WERI-Rb-1 (cell line): ENCODE measurements at places on chromosomes 16 and 17.
A peak's percentile ranks its signal among the peaks of the same experiment; 100 is the strongest.

GRCh38 chr16:69277413-69277812 is 33.7 kb upstream of the VPS4A start:
- DNase-seq, result no peak

- DNase-seq, result no peak
Measured at GRCh38 chr17:81258292-81258691, 19.2 kb downstream of the NDUFAF8 start.

DNA sequence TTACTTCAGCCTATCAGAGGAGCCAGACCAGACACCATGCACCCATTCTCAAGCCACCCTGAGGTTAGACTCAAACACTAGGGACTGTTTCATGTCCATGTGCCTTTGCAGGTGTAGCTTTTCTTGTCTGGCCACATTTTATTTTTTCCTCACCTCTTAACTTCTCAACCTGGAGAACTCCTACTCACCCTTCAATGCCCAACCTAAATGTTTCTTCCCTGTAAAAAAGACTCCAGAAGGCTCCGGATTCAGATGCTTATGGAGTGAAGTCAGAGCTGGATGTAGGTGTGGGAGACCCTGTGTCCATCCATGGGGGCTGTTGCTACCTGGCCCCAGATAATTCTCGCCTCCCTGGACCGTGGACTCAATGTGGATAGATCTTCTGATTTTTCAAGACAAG is 44.0 kb upstream of the NLRP1 start:
- no peak for DNase-seq

- no peak for DNase-seq
Measured at GRCh38 chr17:77393274-77393600, 252.5 kb downstream of the SEC14L1 start.

- peak; percentile 75 for DNase-seq
Measured at GRCh38 chr17:3888343-3889171, 4.3 kb downstream of the CAMKK1 start.

- no peak for DNase-seq
Measured at GRCh38 chr17:68562736-68563135, 38.4 kb downstream of the FAM20A start.

- DNase-seq, result no peak
Measured at GRCh38 chr17:55004484-55004883, 35.9 kb downstream of the STXBP4 start.

DNA sequence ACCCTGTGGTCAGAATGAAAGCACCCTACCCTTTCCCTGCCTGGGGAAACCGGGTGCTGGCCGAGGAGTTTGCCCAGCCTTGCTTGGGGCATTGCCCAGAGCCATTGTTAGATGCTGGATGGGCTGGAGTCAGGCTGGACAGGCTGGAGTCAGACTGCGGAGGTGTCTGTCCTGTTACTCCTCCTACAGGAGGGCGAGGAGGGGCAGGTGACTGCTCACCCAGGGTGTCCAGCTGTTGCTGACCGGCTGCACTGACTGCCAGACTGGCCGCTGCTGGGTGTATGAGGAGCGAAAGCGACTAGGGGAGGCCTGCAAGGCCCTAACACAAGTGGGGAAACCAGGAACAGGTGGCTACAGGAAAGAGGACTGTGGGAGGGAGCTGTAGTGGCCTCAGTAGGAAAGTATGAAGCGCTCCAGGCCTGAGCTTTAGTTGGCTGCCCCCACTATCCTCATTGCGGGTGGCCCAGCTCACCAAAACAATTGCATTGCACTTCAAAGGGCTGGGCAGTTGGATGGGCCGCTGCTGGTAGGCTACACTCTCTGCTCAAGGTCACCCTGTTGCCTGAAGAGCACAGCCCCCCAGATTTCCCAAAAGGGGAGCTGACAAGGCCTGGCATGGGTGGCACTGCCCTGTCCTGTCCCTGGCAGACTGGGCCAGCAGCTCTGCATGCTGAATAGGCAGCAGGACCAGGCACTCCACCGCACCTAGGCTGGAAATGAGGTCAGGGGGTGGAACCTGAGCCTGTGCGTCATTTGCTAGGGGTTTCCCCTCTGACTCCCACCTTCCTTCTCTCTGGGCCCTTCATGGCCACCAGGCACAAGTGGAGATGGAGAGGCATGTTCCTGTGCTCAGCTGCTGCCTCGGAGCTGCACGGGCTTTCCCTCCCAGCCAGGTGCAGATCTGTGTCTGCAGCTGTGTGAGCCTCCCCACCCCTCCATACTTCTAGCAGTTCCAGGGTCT is 18.4 kb downstream of the LDHD start:
- DNase-seq, result no peak

DNA sequence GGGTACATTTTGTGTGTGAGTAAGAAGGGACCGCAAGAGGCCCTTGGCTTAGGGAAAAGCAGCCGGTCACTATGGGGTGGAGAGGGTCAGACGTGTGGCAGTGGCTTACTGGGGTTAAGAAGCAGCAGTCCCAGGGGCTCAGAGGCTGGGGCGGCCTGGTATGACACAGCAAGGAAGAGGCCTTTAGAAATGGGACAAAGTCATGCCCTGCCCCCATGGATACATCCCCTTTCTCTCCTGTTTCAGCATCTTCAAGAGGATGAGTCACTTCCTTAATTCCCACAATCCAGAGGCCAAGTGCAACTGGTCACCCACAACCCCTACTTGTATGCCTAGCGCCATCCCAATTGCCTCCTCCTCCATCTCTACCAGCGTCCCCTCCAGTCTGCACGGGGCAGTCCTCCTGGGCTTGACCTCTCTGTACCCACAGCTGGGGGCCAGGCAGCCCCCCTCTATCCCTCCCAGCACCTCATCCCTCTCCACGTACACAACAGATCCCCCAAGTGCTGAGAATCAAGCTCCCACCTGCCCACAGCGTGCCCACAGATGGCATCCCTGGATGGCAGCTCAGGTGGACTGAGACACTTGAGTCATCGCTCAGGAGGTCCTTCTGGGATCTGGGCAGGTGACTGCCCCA is 6.9 kb upstream of the EFTUD2 start:
- DNase-seq, result peak; percentile 41

GRCh38 chr17:80742091-80742490 is 197.5 kb downstream of the RPTOR start:
- DNase-seq, result no peak

GRCh38 chr17:49963626-49964302 is 5.2 kb upstream of the DLX4 start:
- no peak for DNase-seq

GRCh38 chr17:19705771-19706770 is 10.3 kb downstream of the SLC47A2 start:
- no peak for DNase-seq

DNA sequence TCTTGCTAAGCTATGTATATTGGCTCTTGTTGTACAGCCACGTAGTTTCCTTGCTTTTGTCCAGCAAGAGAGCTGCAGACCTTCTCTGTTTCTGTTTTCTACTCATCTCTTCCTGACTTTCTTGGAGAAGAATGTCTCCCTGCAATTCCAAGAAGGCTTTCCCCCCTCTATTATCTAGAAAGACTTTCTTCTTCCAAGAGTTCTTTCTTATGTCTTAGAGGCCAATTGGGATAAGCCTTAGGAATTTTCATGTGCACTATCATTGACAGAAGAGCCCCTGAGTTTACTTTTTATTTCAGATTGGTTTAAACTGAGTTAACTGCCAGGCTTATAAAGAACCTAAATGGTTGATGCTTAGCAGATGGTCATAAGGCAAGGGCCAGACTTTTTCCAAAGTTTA is 9.0 kb downstream of the CAPNS2 start:
- no peak for DNase-seq

DNA sequence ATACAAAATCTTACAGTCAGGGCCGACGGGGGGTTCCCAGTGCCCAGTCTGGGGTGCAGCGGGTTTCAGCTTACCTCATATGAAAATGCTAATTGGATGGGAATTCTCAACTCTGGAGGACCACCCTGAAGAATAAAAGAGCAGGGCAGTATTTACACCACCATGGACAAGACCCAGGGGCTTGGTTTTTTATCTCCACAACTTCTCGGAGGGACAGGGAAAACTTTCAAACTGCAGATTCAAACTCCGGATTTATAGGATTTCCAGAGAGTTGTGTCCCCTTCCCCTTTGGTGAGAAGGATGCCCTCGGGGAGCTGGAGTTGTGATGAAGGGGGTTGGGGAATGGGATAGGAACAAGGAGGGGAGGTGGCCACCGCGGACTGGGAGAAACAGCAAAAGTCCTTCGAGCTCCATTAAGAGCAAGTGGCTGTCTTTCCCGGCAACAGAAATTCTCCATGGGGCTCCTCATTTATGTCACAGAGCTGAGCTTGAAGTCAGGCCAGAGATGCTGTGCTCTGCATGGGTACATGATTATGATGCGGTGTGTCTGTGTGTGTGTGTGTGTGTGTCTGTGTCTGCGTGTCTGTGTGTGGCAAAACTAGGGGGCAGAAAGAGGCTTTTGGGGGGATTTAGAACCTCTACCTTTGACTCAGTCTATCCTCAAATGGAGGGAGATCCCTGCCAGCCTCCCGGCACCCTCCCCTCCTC is 15.7 kb downstream of the FOXL1 start:
- no peak for DNase-seq

DNA sequence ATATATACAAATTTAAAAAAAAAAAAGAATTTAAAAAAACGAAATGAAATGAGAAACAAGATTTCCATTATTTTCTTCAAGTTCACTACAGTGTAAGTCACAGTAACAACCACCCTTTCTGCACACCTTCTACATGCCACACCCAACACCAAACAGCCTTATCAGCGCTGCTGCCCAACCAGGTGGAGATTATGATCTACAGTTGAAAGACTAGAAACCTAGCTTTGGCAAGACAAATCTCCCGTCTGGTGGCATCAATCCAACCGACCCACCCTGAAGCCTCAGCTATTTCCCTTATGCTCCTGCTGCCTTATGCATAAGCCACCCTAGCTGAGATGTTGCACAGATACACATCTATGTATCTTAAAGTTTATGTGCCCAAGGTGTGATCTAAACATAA is 60.8 kb downstream of the PARN start:
- no peak for DNase-seq

- peak; percentile 9 for DNase-seq
Measured at GRCh38 chr17:76499267-76499667, 2.0 kb downstream of the RHBDF2 start.

DNA sequence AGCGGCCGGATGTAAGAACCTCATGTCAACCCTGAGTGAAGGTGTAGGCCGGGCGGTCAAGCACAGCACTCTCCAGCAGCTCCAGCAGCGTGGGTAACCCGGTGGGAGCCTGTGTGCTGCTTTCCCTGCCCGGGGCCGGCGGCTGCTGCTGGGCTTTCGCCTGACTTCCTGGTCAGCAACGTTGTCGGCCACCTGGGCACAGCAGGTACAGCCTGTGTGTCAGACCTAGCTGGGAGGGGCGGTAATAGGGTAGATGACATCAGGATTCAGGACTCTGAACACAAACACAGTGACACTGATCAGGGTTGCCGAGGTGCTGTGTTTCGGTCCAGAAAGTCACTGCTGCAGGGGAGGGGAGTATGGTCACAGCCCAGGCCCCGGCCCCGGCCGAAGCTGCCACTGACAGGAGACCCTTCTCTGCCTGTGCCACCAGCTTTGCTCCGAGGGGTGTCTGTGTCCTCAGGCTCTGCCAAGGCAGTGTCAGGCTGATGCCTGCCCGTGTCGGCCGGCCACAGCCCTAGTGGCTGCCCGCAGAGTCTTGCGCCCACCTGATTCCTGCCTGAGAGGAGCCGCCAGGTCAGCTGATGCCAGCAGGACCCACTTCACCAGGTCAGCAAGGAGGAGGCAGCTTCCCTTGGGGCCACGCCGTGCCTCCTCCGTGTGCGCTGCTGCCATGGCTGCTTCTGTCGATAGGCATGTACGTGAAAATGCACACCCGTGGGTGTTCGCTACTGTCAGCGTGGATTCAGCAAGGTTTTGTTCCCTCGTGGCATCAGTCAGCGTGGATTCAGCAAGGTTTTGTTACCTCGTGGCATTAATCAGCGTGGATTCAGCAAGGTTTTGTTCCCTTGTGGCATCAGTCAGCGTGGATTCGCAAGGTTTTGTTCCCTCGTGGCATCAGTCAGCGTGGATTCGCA is 9.2 kb downstream of the RAB40C start:
- no peak for DNase-seq

- no peak for DNase-seq
Measured at GRCh38 chr17:32330147-32330546, 11.8 kb downstream of the C17orf75 start.

- DNase-seq, result no peak
Measured at GRCh38 chr16:75535211-75535843, 581 bp downstream of the CHST5 start.

DNA sequence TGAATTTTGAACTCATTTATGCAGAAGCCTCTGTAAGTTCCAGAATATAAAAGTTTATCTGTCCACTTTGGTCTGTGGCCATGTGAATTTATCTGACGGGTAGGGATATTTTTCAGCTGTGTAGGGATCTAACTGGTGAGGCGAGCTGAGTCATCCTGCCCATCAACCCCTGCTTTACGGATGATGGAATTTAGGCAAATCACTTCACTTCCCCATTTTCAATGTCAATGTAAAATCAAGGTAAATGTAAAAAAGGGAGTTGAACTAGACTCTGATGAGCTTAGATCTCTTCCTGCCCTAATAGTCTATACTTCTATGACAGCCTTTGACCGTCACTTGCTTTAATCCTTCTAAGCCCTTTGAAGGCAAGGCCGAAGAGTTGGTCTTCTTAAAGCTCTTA is 2.6 kb downstream of the SLC16A6 start:
- no peak for DNase-seq

DNA sequence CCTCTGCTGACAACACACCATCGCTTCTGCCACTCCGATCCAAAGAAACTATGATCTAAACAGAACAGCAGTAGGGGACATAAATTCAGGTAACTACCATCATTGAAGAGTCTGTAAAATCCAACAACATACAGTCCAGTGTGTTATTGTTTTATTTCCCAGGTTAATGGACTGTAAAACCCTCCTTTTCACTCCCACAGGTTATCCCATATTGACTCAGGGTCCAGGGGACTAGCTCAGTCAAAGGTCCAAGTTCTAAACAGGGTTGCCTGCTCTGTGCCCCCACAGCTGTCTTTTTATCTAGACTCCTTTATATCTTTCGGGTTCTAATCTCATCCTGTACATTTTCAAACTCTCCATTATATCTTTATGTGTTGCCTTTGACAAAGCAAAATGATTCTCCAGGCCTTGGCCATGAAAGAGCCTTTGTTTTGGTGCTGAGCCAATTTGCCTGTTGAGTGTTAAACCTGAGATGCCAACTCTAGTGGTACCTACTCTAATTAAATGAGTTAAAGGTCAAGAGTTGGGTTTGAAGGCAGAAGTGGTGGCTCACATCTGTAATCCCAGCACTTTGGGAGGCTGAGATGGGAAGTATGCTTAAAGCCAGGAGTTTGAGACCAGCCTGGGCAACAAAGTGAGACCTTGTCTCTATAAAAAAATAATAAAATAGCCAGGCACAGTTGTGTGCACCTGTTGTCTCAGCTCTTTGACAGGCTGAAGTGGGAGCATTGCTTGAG is 80.5 kb downstream of the SNX11 start:
- no peak for DNase-seq

GRCh38 chr16:86505185-86505898 is 5.0 kb upstream of the FOXF1 start:
- no peak for DNase-seq

- no peak for DNase-seq
Measured at GRCh38 chr17:70365091-70365583, 195.8 kb downstream of the KCNJ2 start.

- DNase-seq, result no peak
Measured at GRCh38 chr17:65514541-65514940, 46.9 kb downstream of the AXIN2 start.

GRCh38 chr16:50151756-50152155 is 1.4 kb upstream of the TENT4B start:
- no peak for DNase-seq

- DNase-seq, result no peak
Measured at GRCh38 chr17:46896991-46897390, 26.0 kb upstream of the GOSR2 start.
